T follicular helper cell (primary cell): ENCODE measurements at places on chromosomes 1 and 21.

DNA sequence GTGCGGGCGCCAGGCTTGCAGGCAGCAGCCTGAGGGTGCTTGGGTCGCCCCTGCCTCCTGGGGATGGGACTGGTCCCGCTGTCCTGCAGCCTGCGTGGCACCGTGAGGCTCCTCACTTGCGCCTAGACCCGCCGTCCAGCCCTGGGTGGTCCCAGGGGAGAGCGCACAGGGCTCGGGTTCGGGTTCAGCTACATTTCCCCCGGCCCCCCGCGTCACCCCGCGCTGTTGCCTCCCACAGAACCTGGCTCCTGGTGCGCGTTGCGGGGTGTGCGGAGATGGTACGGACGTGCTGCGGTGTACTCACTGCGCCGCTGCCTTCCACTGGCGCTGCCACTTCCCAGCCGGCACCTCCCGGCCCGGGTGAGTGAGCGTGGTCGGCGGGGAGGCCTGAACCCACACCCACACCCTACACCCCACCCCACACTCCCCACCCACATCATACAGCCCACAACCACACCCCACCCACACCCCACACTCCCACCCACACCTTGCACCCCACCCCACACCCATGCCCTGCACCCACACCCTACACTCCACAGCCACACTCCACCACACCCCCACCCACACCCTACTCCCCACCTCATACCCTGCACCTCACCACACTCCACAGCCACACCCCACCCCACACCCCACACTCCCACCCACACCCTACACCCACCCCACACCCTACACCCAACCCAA is 6.2 kb upstream of the PFKL start:
- no peak for DNase-seq

- DNase-seq: no peak
Observed at GRCh38 chr1:152752225-152752624, 5.6 kb upstream of the KPRP start.

- DNase-seq: no peak
Observed at GRCh38 chr1:245475961-245476516, 321.3 kb downstream of the KIF26B start.

- no peak for DNase-seq
Observed at GRCh38 chr1:11691928-11692711, 610 bp downstream of the DRAXIN start.

DNA sequence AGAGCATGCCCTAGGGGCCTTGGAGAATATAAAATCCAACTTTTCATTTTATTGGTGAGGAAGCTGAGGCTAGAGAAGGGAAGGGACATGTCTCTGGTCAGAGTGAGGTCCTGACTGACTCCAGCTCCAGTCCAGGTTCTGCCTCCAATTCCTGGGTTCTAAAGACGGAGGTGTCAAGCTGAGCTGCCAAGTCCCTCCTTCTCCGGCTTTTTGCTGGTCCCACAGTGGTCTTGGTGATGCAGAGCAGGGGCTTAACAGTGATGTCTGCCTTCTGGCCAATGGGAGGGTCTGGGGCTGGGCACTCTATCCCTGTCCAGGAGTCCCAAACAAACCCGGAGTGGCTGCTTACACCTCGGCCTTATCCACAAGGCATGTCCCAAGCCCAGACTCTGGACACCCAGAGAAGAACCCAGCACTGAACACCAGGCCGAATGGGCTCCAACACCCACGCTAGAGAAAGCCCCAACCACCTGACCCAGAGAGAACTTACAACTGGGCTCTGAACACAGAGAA is 104.8 kb downstream of the EBNA1BP2 start:
- DNase-seq: no peak

DNA sequence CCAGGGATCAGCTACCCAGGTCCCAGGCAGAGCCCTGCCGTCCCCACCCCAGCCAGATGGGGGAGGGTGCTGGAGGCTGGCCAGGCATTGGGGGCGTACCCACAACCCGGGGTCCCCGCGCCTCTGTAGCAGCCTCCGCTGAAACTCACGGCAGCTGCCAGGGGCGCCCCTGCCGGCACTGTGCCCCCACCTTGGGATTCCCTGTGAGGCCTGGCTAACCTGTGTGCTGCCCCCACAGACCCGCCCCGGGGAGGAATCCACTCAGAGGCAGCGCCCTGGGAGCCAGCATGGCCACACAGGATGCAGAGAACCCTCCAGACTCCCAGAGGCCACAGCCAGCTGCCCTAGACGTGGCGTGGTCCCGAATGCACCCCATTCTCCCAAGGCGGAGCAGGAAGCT is 3.8 kb downstream of the DVL1 start:
- DNase-seq: no peak

DNA sequence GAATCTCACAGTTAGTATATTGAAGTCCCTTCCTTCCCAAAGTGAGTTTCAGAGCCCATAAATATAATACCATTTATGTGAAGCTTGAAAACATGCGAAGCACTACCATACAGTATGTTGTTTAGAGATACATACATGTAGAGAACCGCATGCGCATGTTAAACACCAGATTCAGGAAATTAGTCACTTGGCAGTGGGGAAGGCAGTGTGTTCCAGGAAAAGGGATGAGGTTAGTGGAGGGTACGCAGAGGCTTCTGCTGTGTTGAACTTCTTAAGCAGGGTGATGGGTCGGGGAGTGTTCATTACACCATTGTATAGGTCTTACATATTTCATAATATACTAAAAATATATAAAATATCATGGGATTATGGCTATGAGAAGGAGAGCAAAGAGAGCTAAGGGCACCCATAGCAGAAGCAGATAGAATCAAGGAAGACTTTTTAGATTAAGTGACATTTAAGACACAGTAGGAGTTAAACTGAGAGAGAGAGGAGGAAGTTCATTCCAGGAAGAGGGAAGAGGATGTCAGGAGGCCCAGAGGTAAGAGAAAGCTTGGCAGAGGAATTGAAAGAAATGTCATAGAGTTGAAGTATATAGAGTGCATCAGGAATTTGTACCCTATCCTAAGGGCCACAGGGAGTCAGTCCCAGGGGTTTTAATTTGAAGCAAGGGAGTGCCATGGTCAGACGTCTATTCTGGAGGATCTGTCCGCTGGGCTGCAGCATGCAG is 43.5 kb upstream of the SARS1 start:
- no peak for DNase-seq

DNA sequence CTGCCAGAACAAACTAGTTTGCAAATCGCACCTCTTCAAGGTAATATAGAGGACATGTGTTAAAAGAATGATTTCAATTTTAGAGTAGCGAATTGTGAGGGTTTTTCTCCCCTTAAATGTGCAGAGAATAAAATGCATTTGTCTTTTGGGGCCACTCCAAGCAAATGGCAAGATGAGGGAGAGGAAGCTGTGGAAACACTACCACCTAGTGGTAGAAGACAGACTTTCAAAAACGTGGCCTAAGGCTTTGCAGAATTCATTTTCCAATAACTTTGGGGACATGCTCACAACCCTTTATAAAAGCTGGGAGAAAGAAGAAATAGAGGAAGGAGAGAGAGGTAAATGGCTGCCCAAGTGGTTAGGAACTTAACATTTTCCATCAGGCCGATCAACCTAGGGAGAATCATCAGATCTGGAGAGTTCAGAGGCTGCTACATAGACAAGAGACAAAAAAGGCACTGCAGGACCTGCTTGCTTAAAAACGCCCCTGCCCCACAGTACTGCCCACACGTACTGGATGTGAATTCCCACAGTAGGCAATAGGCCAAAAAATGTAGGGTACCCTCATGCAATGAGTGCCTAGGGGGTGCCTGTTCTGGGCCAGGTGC is 15.7 kb upstream of the RCAN1 start:
- no peak for DNase-seq

DNA sequence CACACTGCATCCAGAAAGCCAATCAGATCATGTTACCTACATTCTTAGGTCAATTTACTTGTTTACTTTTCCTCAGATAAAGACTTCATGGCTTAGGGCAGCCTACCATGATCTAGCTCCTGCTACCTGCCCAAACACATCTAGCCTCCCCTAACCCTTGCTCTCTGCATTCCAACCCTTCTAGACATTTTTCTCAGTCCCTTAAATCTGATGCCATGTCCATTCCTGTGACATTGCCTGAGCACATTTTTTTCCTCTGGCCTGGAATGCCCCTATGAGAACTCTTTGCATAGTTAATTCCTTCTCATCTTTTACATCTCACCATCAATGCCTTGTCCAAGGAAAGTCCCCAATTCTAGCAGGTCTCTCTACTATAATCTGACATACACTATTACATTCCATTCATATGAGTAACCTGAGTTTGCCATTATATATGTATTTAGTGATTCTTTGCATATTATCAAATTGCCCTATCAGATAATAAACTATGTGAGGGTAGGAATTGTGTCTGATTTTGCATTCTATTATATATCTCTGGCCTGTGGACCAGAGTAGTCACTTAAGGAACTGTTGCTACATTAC is 166.9 kb downstream of the COL11A1 start:
- DNase-seq: no peak

GRCh38 chr1:98211271-98211845 is 290.5 kb upstream of the DPYD start:
- DNase-seq: no peak

GRCh38 chr21:37006486-37007291 is at the start of gene RIPPLY3:
TSS of gene RIPPLY3 (plus strand) at chr21:37006702. CDS start at chr21:37006773, 71 bp downstream.
- DNase-seq: no peak

GRCh38 chr1:224387302-224387912 is 30.7 kb downstream of the CNIH4 start:
- DNase-seq: no peak

- no peak for DNase-seq
Observed at GRCh38 chr1:19370453-19371170, 58.5 kb downstream of the SLC66A1 start.

DNA sequence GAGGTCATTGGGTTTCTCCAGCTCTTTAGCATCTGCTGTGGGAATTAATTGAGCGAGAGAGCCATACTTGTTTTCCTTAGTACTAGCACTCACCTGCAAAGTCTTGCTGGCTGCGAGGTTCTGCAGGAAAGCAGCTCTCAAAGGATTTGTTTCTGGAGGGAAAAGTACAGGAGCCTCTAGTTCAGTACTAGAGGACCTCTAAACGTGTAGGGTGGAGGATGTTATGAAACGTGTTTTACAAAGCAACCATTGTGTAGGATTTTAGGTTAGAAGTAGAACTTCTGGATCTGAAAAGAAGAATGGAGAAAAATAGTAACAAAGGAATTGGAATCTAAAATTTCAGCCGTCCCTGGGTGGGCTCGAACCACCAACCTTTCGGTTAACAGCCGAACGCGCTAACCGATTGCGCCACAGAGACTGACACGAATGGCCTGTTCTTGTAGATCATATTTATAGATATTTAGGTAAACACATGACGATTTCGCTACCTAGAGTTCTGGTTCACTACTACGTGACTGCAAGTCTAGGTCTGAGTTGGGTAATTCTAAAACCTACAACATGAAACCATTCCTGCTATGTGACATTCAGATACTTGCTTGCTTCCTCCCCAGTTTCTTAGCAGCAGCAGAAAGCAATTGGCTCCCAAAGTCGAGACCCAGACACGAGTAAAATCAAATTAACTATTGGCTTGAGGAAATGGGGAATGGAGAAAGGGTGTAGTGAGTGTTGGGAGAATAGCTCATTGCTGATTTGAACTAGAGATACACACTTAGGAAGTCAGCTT is 60.2 kb upstream of the CFAP126 start:
- DNase-seq: no peak

DNA sequence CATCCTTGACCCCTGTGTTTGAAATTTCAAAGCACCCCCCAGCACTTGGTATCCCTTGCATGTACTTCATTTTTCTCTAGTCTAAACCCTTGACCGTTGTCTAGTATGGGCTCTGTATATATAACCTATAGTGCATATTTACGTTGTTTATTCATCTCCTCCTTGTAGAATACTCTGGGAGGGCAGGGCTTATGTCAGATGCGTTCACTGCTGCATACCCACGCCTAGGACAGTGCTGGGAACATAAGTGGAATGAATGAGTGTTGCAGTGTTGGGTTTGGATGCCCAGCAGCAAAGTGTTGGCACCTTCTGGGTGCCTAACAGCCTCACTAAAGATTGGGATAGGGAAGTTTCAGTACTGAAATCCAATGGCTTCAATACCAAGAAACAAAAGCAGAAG is 17.6 kb upstream of the BLACAT1 start:
- no peak for DNase-seq

DNA sequence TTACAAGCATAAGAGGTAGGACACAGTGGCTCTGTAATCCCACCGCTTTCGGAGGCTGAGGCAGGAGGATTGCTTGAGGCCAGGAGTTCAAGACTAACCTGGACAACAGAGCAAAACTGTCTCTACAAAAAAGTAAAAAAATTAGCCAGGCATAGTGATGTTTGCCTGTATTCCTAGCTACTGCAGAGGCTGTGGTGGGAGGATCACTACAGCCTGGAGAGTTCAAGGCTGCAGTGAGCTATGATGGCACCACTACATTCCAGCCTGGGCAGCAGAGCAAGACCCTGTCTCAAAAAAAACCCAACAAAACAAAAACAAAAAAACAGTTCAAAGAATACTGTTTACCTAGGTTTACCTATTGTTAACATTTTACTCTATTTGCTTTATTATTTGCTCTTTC is 37.4 kb downstream of the CLIC4 start:
- DNase-seq: no peak

GRCh38 chr1:93771843-93772242 is 90.2 kb upstream of the BCAR3 start:
- DNase-seq: no peak

DNA sequence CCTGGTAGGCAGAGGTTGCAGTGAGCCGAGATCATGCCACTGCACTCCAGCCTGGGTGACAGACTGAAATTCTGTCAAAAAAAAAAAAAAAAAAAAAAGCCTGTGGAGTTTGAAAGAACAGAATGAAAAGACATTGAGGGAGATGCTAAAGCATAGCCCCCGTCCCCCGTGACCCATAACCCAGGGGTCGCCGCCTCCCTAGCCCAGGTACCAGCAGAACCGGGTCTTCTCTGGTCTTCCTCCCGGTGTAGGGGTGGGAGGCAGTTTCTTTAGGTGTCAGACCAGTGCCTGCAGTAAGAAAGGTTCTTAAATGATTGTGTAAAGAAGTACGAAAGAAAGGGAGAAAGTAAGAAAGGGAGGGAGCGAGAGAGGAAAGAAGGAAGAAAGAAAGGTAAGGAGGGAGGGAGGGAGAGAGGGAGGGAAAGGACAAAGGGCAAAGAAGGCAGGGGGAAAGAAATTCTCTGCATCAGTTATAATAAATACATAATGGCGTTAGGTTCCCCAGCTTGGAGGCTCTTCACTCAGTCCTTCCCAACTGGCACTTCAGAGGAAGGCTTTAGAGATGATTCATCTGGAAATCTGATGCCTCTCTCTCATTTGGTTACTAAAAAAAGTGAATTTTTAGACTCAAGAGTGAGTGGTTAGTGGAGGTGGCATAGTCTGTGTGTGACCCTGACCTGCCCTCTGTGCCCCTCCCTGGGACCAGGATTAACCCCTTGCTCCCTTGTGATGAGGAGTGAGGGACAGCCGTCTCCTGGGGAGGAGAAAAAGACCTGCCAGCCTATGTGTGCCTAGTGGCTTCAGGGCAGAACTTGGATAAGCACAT is 1.1 kb downstream of the IL24 start:
- no peak for DNase-seq

- DNase-seq: no peak
Observed at GRCh38 chr1:23122796-23123195, 45.9 kb downstream of the LUZP1 start.

GRCh38 chr1:25907601-25908000 is 1.4 kb upstream of the STMN1 start:
- DNase-seq: no peak

GRCh38 chr1:50271968-50272578 is 151.2 kb downstream of the DMRTA2 start:
- no peak for DNase-seq

GRCh38 chr1:212286556-212287131 is 1.4 kb downstream of the PPP2R5A start:
- no peak for DNase-seq
